ENCODE measurements at places on chromosomes 7 and 10.

DNA sequence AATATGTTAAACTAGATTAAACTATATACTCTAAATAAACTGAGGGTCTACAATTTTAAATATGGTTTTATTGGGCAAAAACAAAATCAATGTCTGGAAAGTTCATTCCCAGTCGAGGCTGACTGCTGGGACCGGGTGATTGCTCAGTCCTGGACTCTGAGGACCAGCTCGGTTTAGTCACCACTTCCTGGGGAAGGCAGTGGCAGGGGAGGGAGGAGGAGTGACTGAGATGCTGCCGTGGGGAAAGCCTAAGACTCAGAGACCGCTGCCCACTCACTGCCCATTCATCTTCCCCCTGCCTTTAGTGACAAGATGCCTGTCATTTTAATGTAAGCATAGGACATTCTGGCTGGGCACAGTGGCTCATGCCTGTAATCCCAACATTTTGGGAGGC lies 29.0 kb downstream of the ATOH7 start:
- no peaks in the 10 kb centered on the region for H3K27me3 ChIP-seq
- DNase-seq, result no peak

GRCh38 chr7:110209884-110210283 lies 881.0 kb upstream of the LRRN3 start:
- H3K4me1 ChIP-seq, result peaks cover 9% of the 10 kb centered on the region
- no peak overlapping the region for H3K4me3 ChIP-seq
- no peak overlapping the region for H3K27ac ChIP-seq
- no peak for DNase-seq
- H3K27me3 ChIP-seq, result no peaks in the 10 kb centered on the region

GRCh38 chr10:127997937-127998336 lies 91.0 kb downstream of the PTPRE start:
- peak; percentile 58 for DNase-seq
- H3K36me3 ChIP-seq, result no peaks in the 10 kb centered on the region
- no peak overlapping the region for H3K27ac ChIP-seq
- no peak overlapping the region for H3K4me3 ChIP-seq

- H3K27me3 ChIP-seq, result no peaks in the 10 kb centered on the region
- peak overlapping the region; percentile 70 for H3K27ac ChIP-seq
- H3K36me3 ChIP-seq, result peaks cover 4% of the 10 kb centered on the region
- H3K4me1 ChIP-seq, result peaks cover 19% of the 10 kb centered on the region
These were observed 5.7 kb downstream of the ZNF92 start for GRCh38 chr7:65379318-65379717.

- H3K27ac ChIP-seq, result no peak overlapping the region
- H3K4me1 ChIP-seq, result no peaks in the 10 kb centered on the region
- H3K36me3 ChIP-seq, result peaks cover 4% of the 10 kb centered on the region
- no peak for DNase-seq
These were observed 161.9 kb downstream of the RNF216 start for GRCh38 chr7:5619419-5620130.

DNA sequence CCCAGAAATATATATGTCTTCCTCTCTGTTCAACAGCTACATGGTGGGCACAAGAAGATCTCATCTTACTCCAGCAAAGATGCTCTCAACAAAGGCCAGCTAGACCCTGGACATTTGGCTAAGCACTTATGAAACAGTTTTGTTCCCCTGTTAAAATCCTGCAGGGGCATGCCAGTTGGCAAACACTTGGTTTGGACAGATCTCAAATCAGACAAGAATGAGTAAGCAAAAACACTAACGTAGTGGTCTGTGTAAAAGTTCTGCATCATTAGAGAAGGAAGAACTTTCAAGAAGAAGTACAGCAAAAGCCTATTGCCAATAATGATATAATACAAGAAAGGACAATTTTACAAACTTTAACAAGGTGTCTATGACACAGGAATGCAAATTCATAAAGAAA lies 125.6 kb downstream of the CALN1 start:
- no peak for DNase-seq
- no peaks in the 10 kb centered on the region for H3K36me3 ChIP-seq

GRCh38 chr10:5697342-5697741 lies 12.7 kb downstream of the TASOR2 start:
- no peaks in the 10 kb centered on the region for H3K36me3 ChIP-seq
- DNase-seq, result no peak
- no peak overlapping the region for H3K4me3 ChIP-seq
- no peaks in the 10 kb centered on the region for H3K27me3 ChIP-seq

DNA sequence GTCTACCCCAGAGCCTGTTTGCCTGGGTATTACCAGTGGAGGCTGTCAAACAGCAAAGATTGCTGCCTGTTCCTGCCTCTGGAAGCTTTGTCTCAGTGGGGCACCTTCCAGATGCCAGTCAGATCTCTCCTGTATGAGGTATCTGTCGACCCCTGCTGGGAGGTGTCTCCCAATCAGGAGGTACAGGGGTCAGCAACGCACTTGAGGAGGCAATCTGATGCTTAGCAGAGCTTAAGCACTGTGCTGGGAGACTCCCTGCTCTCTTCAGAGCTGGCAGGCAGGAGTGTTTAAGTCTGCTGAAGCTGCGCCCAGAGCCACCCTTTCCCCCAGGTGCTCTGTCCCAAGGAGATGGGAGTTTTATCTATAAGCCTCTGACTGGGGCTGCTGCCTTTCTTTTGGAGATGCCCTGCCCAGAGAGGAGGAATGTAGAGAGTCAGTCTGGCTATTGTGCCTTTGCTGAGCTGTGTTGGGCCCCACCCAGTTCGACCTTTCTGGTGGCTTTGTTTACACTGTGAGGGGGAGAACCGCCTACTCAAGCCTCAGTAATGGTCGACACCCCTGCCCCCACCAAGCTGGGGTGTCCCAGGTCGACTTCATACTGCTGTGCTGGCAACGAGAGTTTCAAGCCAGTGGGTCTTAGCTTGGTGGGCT lies 62.2 kb downstream of the PPP1R9A start:
- H3K27ac ChIP-seq, result no peak overlapping the region
- no peaks in the 10 kb centered on the region for H3K36me3 ChIP-seq
- DNase-seq, result peak; percentile 2
- H3K4me1 ChIP-seq, result peaks cover 8% of the 10 kb centered on the region

GRCh38 chr7:34067005-34067778 lies 161.9 kb downstream of the BMPER start:
- no peak for DNase-seq
- H3K27me3 ChIP-seq, result no peaks in the 10 kb centered on the region
- H3K4me3 ChIP-seq, result no peak overlapping the region
- no peaks in the 10 kb centered on the region for H3K4me1 ChIP-seq
- H3K27ac ChIP-seq, result peak overlapping the region; percentile 72
- peaks cover 29% of the 10 kb centered on the region for H3K36me3 ChIP-seq

DNA sequence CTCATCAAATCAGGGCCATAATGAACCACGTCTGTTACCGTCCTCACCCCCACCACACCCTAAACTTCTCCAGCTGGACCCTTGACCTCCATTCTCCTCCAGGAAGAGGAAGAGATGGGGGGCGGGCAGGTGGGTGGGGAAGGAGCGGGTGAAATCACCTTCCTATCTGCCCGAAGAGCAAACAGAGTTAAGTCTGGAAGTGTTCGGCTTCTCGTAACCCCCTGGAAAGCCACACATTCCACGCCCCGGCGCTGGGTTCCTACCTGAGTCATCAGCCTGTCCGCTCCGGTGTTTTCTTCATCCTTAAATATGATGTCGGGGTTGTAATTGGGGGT lies 736 bp downstream of the SHH start:
- H3K27ac ChIP-seq, result no peak overlapping the region
- no peak overlapping the region for H3K4me3 ChIP-seq
- peaks cover 100% of the 10 kb centered on the region for H3K27me3 ChIP-seq
- no peak for DNase-seq

- H3K4me1 ChIP-seq, result no peaks in the 10 kb centered on the region
- H3K27me3 ChIP-seq, result no peaks in the 10 kb centered on the region
- DNase-seq, result no peak
- H3K4me3 ChIP-seq, result no peak overlapping the region
These were observed 8.6 kb downstream of the TRIM56 start for GRCh38 chr7:101093906-101094305.

DNA sequence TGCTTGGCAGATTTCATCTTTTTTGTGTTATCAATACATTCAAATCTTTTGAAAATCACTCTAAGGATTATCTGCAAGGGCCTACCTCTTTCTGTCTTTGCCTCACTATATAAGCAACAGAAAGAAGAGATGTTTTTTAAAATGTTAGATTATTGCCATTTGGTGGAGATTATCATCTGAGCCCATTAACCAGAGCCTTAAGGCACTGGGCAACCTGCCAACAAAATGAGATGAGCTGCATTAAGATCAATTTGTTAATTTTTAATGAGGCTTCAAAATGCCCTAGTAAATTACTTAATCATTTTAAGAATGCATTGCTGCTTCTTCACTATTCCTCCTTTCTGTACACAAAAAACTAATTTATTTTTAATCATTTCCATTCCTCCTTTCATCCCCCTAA lies 314.1 kb downstream of the SNX13 start:
- no peak for DNase-seq
- H3K27me3 ChIP-seq, result no peaks in the 10 kb centered on the region
- H3K4me1 ChIP-seq, result peaks cover 5% of the 10 kb centered on the region
- H3K4me3 ChIP-seq, result no peak overlapping the region
- no peak overlapping the region for H3K27ac ChIP-seq

DNA sequence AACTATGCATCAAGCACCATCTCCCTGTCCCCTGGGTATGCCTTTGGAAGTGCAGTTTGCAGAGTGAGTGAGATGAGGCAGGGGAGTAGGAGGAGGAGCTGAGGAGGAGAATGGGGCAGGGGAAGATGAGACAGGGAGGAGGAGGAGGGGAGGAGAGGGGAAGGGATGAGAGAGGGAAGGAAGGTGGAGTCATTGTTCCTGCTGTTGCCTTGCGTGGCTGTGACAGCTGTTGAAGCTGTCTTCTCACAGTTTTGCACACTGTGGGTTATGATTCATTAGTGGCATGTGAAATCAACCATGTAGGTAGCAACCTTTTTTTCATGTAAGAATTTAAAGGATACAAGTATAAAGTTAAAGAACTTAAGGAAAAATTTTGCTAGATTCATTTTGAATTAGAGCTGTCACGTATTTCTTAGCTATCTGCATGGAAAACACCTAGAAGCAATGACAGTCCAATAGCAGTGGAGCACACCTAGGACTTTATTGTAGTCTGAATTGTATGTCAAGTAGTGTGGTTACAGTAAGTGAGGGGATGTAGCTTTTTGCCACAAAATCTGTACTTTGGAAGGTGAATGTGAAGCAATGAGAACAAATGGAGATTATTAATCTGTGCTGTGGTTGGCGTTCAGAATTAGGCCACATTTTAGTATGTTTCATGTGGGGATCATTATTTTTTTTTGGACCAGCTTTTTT lies 21.7 kb downstream of the CCM2 start:
- peak; percentile 25 for DNase-seq
- no peaks in the 10 kb centered on the region for H3K4me1 ChIP-seq
- no peak overlapping the region for H3K27ac ChIP-seq
- no peaks in the 10 kb centered on the region for H3K36me3 ChIP-seq

- peaks cover 13% of the 10 kb centered on the region for H3K27me3 ChIP-seq
- no peak for DNase-seq
- H3K36me3 ChIP-seq, result no peaks in the 10 kb centered on the region
These were observed 35.6 kb upstream of the CNPY1 start for GRCh38 chr7:155581954-155582353.

DNA sequence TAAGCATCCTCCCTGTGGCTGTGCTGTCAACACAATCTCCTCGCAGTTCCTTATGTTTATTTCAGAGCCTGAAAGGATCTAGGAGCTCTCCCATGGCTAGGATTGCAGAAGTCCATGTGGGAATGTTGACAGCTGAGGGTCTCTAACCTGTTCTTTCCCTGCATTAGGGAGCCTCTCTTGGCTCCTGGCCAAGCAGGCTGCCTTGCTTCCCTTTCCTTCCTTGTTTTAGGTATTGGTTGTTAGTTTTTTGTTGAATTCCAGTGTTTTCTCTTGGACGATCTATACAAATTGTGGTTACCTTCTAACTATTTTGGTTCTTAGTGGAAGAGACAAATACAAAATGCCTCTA lies 171.8 kb downstream of the MLLT10 start:
- no peaks in the 10 kb centered on the region for H3K27me3 ChIP-seq
- no peaks in the 10 kb centered on the region for H3K36me3 ChIP-seq
- no peak overlapping the region for H3K4me3 ChIP-seq
- DNase-seq, result no peak
- peak overlapping the region; percentile 50 for H3K27ac ChIP-seq

DNA sequence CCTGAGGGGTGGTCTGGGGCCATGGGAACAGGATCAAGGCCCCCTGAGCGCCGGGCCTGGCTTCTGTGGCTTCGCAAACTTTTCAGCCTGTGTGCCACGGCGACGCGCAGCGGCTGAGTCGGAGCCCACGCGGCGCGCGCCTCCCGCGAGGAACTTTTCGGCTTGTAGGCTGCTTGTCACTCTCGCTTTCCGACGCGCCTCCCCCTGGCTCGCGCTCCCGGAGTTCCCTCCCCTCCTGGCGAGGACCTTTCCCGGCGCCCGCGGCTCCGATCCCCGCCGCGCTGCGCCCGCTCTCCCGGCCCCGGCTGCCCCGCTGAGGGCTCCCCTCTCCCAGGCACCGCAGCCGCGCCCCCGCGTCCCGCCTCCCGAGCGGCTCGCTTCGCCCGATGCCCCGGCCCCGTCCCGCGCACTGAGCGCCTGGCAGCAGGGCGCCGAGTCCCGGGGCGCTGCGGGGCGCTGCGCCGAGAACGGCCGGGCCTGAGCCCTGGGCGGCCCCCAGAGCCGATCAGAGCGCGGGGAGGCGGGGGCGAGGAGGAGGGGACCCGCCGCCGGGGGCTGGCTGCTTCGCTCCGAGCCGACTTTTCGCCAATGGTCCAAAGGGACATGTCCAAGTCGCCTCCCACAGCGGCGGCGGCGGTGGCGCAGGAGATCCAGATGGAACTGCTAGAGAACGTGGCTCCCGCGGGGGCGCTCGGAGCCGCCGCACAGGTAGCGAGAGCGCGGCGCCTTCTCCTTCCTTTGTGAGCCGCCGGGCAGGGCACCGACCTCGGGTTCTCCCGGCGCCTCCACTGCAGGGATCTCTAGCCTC lies at the start of gene CACNB2:
TSS of gene CACNB2 (plus strand) at position 276 of the 808 bp plus-strand sequence.
- no peaks in the 10 kb centered on the region for H3K27me3 ChIP-seq
- DNase-seq, result peak; percentile 91
- H3K36me3 ChIP-seq, result no peaks in the 10 kb centered on the region
- peak within 1 kb of the TSS; percentile 99 for H3K4me3 ChIP-seq
- H3K4me1 ChIP-seq, result peaks cover 27% of the 10 kb centered on the region

- DNase-seq, result no peak
- no peaks in the 10 kb centered on the region for H3K36me3 ChIP-seq
- H3K27me3 ChIP-seq, result no peaks in the 10 kb centered on the region
- H3K27ac ChIP-seq, result no peak overlapping the region
- H3K4me3 ChIP-seq, result no peak overlapping the region
These were observed 360.3 kb downstream of the MALRD1 start for GRCh38 chr10:19408924-19409323.

- no peak for DNase-seq
- H3K36me3 ChIP-seq, result no peaks in the 10 kb centered on the region
- H3K27me3 ChIP-seq, result no peaks in the 10 kb centered on the region
- no peak overlapping the region for H3K27ac ChIP-seq
These were observed 183.7 kb upstream of the CDK1 start for GRCh38 chr10:60594476-60595051.

- peak; percentile 86 for DNase-seq
- H3K27ac ChIP-seq, result no peak overlapping the region
- no peak overlapping the region for H3K4me3 ChIP-seq
These were observed 7.8 kb downstream of the HPS6 start for GRCh38 chr10:102072673-102073527.

Data from cardiac muscle cell (in vitro differentiated cells and primary cell).